ENCODE measurements at places on chromosomes 5 and 9.
A peak's percentile ranks its signal among the peaks of the same experiment; 100 is the strongest.

DNA sequence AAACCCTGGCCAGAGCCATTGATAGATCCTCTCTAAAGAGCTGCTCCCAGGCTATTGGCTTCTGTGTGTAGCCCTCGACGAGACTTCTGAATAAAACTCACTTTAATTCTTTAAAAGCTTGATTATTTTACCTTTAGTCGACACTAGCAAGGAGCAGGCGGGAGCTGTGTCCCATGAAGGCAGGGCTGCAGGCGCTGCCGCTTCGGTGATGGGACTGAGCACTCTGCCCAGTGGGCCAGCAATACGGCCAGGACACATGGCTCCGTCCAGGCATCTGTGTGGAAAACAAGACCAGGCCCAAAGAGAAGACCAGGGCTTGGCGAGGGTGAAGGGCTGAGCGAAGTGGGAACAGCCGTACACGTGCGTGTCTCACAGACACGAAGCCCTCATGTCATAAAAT is 365.9 kb downstream of the GADD45G start:
- no peak for DNase-seq

GRCh38 chr9:33677961-33678360 is 117.4 kb upstream of the PRSS3 start:
- no peak for DNase-seq

DNA sequence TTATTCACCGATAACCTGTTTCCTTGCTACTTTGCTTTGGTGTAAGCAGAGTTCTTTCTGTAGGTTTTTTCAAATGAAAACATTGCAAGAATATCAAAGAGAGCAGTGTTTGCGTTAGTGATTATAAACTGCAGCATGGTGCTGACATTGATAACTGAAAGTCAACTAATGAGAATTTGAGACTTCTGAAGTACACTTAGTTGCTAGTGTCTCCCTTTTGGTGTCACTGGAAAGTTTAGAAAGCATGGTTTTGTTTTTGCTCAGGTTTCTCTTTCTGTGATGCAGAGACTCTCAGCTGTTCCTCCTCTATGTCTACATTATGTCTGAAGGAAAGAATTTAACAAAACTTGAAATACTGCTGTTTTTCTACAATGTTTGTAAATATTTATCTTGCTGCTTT is 80.2 kb upstream of the ZNF169 start:
- DNase-seq, result no peak

- no peak for DNase-seq
Observed at GRCh38 chr5:168659286-168659847, 80.2 kb upstream of the PANK3 start.

DNA sequence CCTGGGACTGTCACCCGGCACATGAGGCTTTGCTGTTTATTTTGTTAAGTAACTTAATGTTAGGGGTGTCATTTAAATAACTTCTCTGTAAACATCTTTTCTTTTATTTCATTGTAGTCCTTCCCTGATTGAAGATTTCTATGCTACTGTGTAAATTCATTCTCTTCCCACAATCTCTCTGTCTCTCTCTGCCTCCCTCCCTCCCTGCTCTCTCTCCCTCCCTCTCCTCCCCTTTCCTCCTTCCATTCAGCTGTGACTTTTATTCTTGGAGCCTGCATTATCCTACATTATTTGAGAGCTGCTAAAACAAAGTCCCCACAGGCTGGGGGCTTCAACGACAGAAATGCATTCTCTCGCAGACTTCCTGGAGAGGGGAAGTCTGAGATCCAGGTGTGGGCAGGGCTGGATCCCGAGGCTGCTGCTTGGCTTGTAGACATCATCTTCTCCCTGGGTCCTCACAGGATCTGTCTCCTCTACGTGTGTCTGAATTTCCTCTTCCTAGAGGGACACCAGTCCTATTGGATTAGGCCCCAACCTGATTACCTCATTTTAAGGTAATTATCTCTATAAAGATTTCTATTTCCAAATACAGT is 18.4 kb downstream of the UBE2QL1 start:
- DNase-seq, result no peak

DNA sequence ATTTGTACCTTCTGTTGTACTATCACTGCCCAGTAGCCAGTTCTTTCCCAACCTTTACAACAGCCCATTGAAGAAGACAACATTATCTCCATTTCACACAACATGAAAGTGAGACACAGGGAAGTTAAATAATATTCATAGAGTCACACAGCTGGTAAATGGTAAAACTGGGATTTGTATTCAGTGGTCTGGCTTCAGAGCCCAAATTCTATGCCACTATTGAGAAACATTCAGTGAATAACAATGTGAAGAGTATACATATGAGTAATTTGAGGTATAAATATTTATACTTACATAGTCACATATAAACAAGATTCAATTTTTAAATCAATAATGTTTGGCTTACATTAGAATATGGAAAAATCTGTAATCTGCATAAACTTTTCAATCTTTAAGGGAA is 13.8 kb downstream of the SMIM15 start:
- DNase-seq, result no peak

GRCh38 chr5:107968406-107968843 is 297.7 kb upstream of the EFNA5 start:
- DNase-seq, result peak; percentile 23

GRCh38 chr5:7271435-7272084 is 124.4 kb upstream of the ADCY2 start:
- no peak for DNase-seq

DNA sequence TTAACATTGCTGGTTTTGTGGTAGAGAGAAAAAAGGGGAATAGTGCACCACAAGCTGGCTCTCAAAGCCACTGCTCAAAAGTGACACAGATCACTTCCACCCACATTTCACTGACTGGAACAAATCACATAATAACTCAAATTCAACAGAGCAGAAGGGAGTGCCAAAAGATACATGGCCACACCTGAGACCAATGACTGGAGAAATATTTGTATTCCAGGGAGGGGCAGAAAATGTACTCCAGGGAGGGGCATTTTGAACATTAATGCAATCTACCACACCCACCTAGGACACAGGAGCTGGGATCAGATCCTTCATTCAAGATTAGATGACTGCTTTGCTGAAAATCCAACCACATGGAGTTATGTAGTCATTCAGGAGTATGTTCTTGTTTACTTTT is 44.8 kb upstream of the ALDOB start:
- DNase-seq, result peak; percentile 86
